ENCODE measurements at places on chromosomes 12 and 14.

GRCh38 chr12:82787016-82787415 lies 100.3 kb downstream of the TMTC2 start:
- DNase-seq = no peak

GRCh38 chr12:95848575-95849388 lies 10.0 kb upstream of the SNRPF start:
- no peak for DNase-seq

DNA sequence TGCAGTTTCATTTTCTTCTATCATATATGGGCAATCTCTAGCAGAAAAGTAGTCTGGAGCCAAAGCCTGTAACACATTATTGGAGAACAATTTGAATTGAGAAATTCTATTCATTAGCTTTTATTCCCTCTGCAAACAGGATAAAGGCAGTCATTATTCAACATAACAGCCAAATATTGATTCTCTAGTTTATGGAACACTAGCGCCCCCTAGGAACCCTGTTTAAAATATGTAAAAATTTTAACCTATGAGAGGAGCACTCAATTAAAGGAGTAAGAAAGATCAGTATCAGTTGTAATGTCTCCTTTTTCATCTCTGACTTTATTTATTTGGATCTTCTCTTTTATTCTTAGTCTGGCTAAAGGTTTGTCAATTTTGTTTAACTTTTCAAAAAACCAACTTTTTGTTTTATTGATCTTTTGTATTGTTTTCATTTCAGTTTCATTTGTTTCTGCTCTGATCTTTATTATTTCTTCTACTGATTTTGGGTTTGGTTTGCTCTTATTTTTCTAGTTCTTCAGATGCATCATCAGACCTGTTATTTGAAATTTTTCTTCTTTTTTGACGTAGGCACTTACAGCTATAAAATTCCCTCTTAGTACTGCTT lies 4.8 kb upstream of the LMNTD1 start:
- no peak for DNase-seq

DNA sequence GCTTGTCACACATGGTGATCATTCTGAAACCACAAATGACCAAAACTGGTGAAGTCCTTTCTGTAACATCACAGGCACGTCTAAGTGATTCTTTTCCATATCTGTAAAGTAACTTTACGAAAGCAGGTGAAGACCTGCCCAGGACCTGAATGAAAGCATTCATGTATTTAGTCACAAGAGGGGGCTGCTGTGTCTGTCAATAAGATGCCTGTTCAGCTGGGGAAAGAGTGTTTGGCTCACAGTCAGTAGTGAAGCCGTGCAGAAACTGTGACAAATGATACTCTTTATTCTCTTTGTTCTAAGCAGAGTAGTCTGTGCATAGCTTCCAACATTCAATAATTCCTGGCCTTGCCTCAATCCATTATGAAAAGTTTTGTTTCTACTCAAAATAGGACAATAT lies 373.5 kb upstream of the OR4E1 start:
- peak; percentile 73 for DNase-seq

GRCh38 chr14:58638231-58639197 lies 752 bp downstream of the DACT1 start:
- no peak for DNase-seq

DNA sequence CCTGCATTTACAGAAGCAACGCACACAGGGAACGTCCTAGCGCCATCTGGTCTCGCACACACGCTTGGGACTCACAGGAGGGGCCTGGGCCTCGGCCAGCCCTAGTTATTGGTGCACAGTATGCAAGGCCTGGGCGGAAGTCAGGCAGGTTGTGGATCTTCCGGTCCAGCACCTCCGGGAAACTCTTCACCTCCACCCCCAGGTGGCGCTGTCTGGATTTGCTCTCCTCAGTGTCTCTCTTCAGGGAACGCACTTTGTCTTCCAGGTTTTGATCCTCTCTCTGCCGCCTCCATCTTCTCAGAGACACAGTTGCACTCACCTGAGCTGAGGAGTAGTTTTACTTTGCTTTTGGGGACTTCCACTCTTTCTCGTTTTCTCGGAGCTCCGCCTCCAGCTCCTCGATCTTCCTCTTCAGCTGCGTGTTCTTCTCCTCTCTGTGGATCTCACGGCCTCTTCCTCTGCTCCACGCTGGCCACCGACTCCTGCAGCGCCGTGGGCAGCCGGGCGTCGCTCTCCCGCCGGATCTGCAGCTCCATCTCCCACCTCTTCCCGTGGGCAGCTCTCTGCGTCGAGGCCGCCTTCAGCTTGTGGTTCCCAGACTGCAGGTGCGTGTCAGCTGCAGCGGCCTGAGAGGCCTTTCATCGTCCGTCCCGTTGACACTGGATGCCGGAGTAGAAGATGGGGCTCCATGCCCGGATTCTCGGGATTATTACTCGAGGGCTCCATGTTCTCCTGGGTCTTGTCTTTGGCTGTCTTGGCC lies 933.8 kb downstream of the TMEM121 start:
- DNase-seq = peak; percentile 51

DNA sequence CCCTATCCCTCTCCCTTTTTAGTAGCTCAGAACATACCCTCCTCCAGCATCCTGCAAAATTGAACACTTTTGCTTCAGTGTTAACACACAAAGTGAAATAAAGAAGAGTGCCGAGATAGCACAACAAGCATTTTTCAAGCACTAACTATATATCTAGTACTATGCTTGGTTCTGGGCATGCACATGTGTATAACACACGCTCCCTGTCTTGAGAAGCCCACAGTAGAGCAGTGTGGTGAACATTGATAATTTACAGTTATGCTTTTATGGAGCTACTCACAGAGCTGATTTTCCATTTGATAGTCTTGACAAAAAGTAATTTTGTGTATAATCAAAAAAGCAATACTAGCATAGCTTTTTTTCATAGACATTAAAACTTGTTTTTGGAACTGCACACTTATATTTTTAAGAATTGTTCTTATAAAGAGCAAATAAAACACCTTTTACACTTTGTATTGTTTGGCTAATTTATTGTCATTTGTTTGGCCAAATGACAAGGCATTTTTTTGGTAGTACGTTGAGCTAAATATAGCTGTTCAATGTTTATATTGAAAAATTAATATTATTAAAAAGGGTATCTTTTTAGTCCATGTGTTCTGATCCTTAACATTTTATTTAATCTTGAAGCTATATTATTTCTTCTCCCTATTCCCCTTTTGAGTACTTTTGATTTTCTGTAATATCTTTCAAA lies 39.7 kb downstream of the LEMD3 start:
- DNase-seq = no peak

DNA sequence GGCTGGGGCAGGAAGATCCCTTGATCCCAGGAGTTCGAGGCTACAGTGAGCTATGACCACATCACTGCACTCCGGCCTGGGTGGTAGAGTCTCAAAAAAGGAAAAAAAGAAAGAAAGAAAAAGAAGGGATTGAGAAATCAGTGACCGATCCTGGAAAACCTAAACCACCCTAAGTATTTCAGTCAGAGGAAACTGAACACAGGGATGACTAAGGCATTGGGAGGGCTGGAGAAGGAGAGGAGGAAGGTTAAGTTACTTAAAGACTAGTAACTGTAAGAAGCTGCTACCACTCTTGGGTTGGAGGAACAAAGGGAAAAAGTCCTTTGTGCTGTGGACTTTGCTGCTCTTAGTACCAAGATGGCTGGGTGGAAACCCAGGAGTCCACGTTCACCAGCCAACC lies 10.6 kb downstream of the HHIPL1 start:
- no peak for DNase-seq

GRCh38 chr14:51862176-51862796 lies 1.9 kb downstream of the GNG2 start:
- peak; percentile 65 for DNase-seq

GRCh38 chr12:122793685-122794106 lies 19.3 kb downstream of the CCDC62 start:
- DNase-seq = peak; percentile 15

DNA sequence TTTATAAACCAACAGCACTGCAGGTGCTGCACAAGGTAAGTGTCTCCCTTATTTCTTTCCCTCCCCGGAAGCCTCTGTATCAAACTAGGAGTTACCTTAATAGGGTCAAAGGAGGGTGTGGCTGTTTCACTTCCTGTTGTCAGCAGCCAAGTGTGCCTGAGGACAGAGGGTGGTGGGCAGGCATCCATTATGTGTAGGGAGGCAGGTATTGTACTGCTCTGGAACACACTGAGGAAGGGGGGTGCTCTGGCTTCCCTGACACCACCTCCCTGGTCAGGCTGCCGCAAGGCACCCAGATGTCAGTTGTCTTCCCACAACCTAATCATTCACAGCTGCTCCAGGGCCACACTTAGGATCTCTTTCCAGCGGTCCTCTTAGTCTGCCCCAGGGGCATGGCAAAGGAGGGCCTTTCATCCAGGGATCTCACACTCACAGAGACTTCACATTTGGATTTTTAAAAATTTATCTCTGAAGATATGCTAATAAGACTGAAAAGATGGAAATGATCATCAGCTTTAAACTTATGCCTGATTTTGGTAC lies 132.0 kb upstream of the ARHGAP5 start:
- DNase-seq = peak; percentile 34

- peak; percentile 48 for DNase-seq
Measured at GRCh38 chr12:3885277-3886094, 12.3 kb upstream of the PARP11 start.

DNA sequence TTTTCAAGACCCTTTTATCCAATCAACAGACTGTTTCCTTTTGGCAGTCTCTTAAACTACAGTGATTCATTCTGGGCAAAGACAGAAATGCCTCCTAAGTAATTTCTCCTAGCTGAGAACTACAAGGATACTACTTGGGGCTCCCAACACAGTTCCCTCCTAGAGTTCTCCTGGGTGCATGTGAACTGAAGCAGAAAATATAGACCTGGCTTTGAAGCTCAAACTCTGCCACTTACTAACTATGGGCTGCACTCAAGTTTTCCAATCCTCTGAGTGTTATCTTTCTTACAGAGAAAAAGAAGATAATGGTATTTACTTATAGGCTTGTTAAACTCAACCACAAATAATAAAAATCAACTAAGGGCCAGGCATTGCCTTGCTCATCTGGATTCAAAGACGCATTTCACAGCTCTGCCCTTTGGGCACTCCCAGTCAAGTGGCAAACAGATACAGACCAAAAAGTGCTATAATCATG lies 97.6 kb downstream of the EFCAB11 start:
- DNase-seq = no peak

- no peak for DNase-seq
Measured at GRCh38 chr14:35353409-35354172, 51.0 kb downstream of the NFKBIA start.

- no peak for DNase-seq
Measured at GRCh38 chr12:30110958-30111586, 327.3 kb upstream of the TMTC1 start.

DNA sequence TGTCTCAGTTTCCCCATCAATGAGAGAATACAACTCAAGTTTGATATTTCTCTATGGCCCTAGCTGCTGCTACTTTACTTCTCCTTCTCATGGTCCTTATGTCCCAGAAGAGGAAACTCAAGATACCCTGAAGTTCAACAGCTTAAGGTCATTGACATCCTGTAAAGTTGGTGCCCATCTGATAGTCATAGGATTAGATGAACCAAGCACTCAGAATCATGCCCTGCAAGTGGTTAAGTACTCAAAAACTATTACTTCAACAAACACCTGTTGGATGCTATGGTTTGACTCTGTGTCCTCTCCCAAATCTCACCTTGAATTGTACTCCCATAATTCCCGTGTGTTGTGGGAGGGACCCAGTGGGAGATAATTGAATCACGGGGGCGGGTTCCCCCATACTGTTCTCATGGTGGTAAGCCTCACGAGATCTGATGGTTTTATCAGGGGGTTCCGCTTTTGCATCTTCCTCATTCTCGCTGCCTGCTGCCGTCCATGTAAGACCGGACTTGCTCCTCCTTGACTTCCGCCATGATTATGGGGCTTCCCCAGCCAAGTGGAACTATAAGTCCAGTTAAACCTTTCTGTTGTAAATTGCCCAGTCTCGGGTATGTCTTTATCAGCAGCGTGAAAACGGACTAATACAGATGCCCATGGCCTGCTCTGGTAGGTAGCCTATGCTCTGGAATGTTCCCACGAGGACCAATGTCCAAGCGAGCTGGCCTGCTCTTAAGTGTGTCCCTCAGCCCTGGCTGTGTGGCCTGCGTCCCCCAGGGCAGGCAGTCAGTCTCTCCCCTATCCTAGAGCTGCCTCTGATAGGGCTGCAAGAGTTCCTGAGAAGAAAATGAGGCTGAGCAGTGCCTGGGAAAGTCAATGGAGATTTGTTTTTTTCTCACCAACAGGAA lies 18.1 kb downstream of the CAMKK2 start:
- peak; percentile 73 for DNase-seq

DNA sequence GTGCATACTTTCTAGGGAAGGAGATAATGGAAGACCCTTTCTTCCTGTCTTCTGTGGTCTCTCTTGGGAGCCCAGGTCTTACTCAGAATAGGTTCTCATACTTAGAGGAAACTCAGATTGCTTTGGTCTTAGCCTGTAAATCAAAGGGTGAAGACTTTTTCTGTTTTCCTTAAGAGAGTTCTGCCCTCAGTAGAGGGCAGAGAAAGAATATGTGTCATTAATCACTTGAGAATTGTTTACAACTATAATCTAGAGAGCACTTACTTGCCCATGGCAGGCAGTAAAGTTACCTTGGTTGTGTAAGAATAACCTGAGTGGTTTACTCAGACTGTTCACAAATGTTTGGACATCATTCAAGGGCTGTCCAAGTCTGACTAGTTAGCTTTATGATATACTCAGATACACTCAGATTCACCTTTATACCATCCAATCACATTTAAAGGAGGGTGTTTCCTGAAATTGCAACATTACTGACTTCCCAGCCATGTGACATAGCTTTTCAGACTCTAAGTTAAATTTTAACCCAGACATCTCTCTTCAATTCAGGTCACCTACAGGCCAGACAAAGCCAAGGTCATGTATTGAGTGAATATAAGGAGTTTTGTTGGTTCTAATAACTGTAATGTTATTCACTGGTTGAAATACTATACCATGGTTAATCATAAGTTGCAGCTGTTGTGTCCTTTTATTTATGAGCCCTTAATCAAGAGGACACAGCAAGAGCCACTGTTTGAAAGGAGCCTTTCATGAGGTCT lies 372.2 kb downstream of the RAD51B start:
- DNase-seq = no peak

GRCh38 chr12:107014055-107014454 lies 27.1 kb upstream of the MTERF2 start:
- peak; percentile 57 for DNase-seq

DNA sequence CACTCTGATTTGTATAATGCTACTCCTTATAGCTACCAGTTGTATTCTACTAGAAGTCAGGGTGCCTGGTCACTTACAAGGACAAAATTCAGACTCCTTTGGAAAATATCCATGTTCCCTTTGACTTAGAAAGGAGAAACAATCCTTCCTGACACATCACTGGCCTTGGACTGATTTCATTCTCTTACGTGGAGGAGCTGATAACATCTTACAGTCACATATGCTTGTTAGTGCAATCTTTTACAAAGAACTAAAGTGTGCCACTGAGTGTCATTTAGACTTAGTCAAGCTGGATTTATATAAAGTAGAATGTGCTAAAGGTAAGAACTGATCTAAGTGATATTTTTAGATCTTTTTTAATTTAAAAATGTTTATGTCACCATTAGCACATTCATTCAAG lies 131.0 kb upstream of the TMTC2 start:
- DNase-seq = no peak

- DNase-seq = no peak
Measured at GRCh38 chr14:59788176-59788575, 82.4 kb downstream of the RTN1 start.

GRCh38 chr12:53225635-53226424 lies 6.2 kb downstream of the RARG start:
- DNase-seq = no peak
